Brain (organoid and tissue), 16 donors: ENCODE measurements at places on chromosomes 16 and 17. TPM values are rescaled to one million over a fixed set of nuclear protein-coding genes. Genes with fewer than 3 reads are reported as not detected.
A peak's percentile ranks its signal among the peaks of the same experiment; 100 is the strongest.

DNA sequence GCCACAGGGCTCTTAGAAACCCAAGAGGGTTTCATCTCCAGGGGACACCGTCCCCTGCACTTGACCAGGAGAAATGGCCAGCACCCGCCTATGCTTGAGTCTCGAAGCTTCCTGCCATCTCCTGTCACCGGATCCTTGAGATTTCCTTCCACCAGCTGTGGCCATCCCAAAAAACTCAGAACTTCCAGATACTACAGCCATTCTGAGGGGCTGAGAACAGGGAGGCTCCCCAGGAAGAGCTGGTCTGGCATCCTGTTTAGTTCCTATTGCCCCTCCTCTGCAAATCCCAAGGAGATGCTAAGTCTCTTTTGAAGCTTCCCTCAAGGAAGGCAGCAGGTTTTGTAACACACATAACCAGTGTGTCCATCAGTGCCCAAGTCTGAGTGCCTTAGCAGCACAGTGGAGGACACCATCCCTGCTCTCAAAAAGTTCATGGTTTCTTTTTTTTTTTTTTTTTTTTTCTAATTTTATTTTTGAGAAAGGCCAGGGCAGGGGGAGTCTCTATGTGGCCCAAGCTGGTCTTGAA, 2.0 kb downstream of the UBALD2 start:
- no peak for DNase-seq

GRCh38 chr16:78072275-78072674, 27.2 kb upstream of the WWOX start:
- DNase-seq, result no peak

DNA sequence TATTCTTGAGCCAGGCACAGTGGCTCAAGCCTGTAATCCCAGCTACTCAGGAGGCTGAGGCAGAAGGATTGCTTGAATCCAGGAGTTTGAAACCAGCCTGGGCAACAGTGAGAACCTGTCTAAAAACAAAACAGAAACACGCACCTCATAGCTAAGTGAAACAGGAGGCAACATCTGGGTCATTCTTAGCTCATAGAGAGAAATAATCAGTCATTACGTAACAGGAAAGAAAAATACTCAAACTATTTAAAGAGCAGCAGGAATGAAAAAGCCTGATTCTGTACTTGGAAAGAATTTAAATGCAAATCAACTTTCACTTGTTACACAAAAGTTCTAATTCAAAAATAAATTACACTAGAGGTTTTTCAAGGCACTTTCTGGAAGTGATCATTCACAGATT, 17.2 kb downstream of the CHCT1 start:
- no peak for DNase-seq

- DNase-seq, result no peak
These were observed 25.6 kb downstream of the UNK start for GRCh38 chr17:75810216-75810615.

- no peak for DNase-seq
These were observed 72.7 kb downstream of the PRKCA start for GRCh38 chr17:66375121-66375520.

- DNase-seq, result no peak
These were observed 15.4 kb downstream of the GPT2 start for GRCh38 chr16:46899443-46900143.

DNA sequence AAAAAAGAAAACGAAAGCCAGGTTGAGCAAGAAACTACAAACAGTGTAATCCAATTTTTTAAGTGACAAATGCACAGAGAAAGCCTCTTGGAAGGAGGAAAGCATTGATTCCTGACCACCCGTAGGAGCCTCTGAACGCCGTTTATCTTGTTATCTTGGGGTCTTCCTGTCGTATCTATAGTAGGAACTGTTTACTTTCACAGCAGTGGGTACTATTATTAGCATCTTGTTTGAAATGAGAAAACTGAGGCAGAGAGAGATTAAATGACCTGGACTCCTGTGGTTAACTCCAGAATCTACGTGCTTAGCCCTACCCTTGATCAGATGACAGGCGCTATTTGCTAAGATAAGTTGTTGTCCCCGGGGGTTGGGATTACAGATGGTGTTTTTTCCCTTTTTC, 196.7 kb upstream of the FOXF1 start:
- no peak for DNase-seq

DNA sequence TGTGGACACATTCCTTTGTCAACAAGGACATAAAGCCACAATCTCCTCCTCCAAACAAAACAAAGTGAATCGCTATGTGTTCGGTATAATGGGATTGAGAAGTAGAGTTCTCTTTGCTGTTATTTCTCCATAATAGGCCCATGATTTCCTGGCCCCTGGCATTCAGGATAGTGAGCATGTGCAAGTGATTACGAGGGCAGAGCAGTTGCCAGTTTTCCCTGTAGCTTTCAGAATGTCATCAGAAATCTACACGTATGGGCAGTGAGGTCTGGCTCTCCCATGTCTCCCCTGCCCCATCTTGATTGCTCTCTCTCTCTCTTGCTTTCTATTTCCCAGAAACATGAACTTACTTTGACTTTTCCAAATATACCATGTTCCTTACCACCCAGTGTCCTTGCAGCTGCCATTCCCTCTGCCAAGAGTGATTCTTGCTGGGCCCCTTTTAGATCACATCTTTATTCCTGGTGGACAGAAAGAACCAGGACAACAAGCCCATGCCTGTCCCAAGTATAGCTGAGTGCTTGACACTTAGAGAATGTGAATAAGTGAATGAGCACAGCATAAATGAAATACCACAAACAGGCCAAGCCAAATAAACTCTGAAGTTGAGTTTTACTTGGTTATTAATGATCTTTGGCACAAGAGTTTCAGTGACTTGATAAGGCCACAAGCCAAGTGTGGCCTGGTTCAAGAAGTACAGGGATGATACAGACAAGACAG, 273.1 kb downstream of the CDH13 start:
- no peak for DNase-seq

- no peak for DNase-seq
These were observed 27.5 kb downstream of the PIMREG start for GRCh38 chr17:6471531-6472465.

DNA sequence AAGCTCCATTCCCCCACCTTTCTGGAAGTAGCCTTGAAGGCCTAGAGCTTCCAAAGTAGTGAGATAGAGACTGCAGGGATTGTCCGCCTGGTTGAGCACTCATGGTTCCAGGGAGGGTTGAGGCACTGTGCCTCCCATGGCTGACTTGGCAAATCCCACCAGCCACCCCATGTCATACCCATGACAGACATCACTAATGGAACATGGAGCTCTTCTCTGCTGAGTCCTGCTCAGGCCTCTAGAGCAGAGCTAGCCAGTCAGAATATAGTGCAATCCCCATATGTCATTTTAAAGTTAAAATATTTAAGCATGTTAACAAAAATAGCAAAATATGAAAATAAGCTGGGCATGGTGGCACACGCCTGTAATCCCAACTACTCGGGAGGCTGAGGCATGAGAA, 28.8 kb downstream of the UNC13D start:
- no peak for DNase-seq

DNA sequence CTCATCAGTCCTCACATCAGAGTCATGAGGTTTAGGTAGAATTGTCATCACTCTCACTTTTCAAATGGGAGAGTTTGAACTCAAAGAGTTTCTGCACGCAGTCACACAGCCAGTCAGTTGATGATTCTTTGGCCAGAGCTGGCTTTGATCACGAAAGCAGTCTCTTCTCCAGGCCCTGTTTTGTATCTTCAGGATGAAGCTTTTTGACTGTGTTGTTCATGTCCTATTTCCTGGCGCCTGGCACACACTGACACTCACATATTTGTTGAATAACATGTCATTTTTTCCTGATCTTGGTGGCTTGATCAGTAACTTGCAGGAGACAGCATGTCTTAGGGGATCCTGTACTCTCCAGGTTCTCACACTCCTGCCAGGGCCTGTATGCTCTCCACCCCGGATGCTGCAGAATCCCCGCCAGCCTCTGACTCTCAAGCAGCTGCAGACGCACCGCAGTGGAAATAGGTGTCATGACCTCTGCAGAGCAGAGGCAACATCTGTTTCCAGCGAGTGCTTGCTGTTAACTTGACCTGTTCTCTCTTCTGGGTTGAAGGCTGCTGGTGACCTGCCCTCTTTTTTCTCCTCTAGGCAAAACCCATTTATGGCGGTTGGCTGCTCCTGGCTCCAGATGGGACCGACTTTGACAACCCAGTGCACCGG, 33.0 kb downstream of the MPRIP start:
- no peak for DNase-seq

DNA sequence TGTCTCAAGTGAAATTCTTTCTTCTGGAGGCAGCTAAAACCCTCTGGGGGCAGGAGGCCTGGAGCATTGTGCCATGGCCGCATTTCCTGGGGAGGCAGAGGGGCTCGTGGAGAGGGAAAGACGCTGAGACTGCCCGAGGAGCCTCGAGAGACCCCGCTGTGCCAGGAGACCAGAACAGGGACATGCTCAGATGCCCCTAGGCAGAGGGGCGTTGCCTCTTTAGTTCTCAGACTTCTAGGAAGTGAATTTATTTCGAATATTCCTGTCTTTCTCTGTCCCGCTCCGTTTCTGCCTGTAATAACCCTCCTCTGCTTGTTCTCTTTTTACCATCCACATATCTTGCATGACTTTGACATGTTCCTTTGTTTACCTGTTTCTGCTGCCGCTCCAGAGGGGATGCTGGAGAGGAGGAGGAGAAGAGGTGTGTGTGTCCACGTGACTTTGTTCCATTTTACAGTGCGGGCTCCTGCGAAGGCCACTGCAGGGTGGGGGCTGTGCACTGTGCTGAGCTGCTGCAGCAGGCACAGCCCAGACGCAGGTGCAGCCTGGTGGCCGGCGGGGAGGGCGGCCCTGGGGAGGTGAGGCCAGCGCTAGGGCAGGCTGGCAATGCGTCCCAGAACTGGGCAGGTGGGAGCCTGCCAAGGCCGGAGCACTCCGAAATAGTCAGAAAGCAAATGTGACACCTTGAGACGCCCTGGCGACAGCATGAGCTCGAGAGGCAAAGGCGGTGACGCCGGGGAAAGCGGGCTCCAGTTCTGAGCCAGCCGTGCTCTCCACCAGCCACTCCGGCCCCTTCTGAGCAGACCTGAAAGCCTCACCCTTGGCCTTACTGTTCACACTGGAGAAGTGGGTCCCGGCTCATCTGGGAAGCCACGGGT, 29.9 kb downstream of the CIBAR2 start:
- no peak for DNase-seq

GRCh38 chr16:81394966-81395655, 49.5 kb upstream of the CMIP start:
- no peak for DNase-seq

- DNase-seq, result peak; percentile 13
These were observed 45.1 kb upstream of the IRF8 start for GRCh38 chr16:85853547-85854545.

GRCh38 chr17:31654936-31655335, 204.1 kb downstream of the COPRS start:
- DNase-seq, result no peak

GRCh38 chr17:71080937-71081336, 911.6 kb downstream of the KCNJ2 start:
- no peak for DNase-seq

GRCh38 chr16:47213761-47214440, 70.2 kb upstream of the NETO2 start:
- DNase-seq, result no peak

DNA sequence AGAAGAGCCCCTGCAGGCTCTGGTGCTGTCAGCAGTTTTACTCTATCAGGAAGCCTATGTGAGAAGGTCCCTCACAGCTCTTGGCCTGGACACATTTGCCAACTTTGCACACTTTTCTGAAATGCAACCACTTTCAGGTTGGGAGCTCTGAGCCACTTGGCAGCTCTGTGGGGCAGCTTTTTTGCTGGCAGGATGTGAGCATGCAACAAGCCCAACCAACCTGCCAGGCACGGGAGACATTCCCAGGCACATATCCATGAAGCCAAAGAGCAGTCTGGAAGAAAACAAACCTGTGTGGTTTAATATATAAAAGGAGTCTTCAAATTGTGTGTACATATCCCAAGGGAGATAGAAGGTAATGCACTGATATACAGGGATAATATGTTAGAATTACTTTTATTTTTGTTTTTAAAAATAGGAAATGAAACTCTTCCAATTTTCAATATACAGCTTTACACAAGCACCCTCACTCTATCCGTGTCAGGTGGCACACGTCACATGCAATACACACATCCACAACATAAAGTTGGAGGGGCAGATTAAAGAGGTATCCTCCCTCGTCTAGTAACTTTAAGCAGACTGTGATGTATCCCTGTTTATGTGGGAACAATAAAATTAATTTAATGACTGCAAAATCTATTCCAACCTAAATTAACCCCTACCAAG, 57.4 kb upstream of the COX10 start:
- peak; percentile 58 for DNase-seq

The CFAP52 gene
- 0.49 TPM for polyA plus RNA-seq

The MILR1 gene
- polyA plus RNA-seq, result 0.90 TPM

The KIF2B gene
- polyA plus RNA-seq, result not detected

The SDR42E2 gene
- polyA plus RNA-seq, result not detected

The SLC5A11 gene
- polyA plus RNA-seq, result 16.1 TPM

The KRT39 gene
- polyA plus RNA-seq, result not detected

The KCNH4 gene
- polyA plus RNA-seq, result 0.88 TPM

The SALL1 gene
- polyA plus RNA-seq, result 21.6 TPM

The MT1M gene
- polyA plus RNA-seq, result 33.3 TPM

The DNAI2 gene
- polyA plus RNA-seq, result 0.56 TPM

The CDK5R1 gene
- polyA plus RNA-seq, result 71.1 TPM

The RGS9 gene
- 20.2 TPM for polyA plus RNA-seq

The KCNJ2 gene
- 1.2 TPM for polyA plus RNA-seq
